ENCODE measurements at places on chromosomes 4 and X. TPM values are rescaled to one million over a fixed set of nuclear protein-coding genes. Genes with fewer than 3 reads are reported as not detected.

GRCh38 chrX:136497556-136498052 is at the start of gene HTATSF1:
HTATSF1 (plus strand) TSS chrX:136497592; CDS start chrX:136497685, 93 bp downstream.
- peak; percentile 58 for DNase-seq

The ARHGAP6 gene
- total RNA-seq = 13.8 TPM

- no peak for DNase-seq
These were observed 329.9 kb downstream of the TECRL start for GRCh38 chr4:64079316-64079715.

The C4orf36 gene
- total RNA-seq = 0.49 TPM

DNA sequence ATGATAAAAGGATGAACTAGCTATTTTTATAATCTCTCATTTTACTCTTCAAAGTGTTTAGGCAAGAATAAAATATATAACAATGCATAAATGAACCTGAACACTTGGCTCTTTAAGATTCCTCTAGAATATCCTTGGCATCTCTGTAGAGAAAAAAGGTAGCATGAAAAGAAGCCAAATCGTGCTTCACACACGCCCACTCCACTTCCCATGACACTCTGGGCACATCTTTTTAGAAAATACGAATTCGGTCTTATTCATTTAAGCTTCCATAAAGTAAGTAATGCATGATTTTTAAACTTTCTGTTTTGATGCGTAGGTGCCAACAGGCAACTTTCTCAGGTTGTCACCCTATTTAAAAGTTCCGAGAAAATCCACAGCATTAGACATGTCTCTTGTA is 73.6 kb upstream of the SORBS2 start:
- DNase-seq = no peak

DNA sequence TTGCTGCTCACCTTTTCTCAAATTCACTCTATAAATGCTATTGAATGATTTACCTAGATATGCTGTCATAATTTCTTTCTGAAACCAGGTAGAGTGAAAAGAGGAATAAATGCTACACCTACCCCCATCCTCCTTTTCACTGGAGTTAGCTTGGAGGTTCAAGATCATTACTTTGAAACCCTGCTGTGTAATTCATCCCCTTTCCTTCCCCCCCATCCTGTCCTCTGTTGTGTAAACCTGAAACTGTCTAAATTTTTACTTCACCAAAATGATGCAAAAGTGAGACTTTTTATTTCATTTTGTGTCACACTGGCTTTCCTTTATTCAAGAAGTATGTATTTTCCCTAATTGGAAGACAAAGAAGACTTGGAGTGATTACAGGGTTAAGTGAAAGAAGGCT is 5.4 kb downstream of the ZCCHC18 start:
- DNase-seq = no peak

DNA sequence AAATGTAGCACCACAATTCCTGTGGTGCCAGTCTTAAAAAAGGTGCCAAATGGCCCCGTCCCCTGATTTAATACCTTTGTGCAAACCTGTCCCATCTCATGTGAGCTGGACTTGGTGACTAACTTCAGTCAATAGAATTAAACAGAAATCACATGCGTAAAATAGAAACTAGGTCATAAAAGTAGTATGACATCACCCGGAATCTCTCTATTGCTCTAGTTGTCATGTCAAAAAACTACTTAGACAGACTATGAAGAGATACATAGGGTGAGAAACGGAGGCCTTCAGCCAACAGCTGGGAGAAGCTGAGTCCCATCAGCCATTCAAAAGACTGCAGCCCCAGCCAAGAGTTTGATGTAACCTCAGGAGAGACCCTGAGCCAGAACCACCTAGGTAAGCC is 293.5 kb upstream of the HS3ST1 start:
- no peak for DNase-seq

The COL4A5 gene
- total RNA-seq = 21.8 TPM

DNA sequence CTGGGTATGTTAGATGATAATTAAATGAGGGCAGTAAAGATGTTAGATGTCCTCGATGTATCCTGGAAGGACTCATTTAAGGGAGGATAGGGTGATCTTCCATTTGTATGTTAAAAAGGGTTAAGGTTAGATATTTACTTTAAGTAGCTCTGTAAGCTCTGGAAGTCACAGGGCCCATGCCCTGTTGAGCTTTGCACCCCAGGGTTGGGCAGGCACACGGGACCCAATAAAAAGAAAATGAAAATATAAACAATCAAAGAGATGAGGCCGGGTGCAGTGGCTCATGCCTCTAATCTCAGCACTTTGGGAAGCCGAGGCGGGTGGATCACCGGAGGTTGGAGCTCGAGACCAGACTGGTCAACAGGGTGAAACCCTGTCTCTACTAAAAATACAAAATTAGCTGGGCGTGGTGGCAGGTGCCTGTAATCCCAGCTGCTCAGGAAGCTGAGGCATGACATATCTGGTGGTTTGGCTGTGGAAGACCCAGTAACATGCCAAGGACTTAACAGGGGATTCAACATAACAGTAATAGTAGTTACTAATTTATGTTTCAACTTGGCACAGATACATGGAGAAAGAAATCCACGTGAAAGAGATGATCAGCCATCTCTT is 16.9 kb upstream of the PHEX start:
- no peak for DNase-seq

GRCh38 chr4:15003891-15004738 is 1.8 kb downstream of the CPEB2 start:
- peak; percentile 69 for DNase-seq

The COX7B2 gene
- not detected for total RNA-seq

DNA sequence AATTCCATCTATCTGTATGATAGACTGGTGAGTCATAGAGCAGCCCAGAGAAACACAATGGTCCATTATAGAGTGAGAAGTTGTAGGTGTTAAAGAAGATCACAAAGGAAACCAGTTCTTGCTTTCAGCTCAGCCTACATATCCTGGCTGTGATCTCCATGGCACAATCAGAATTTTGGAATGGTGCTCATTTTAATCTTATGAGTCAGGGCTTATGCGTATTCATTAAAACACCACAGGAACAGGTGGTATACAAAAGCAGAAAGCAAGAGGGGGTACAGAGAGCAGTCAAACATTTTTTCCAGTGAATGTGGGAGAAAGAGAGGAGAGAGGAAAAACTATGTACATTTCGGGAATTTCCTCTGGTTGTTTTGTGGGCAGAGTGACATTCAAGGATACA is 126.9 kb downstream of the MFAP3L start:
- no peak for DNase-seq

GRCh38 chrX:140860718-140861117 is 141.7 kb upstream of the SPANXB1 start:
- no peak for DNase-seq

DNA sequence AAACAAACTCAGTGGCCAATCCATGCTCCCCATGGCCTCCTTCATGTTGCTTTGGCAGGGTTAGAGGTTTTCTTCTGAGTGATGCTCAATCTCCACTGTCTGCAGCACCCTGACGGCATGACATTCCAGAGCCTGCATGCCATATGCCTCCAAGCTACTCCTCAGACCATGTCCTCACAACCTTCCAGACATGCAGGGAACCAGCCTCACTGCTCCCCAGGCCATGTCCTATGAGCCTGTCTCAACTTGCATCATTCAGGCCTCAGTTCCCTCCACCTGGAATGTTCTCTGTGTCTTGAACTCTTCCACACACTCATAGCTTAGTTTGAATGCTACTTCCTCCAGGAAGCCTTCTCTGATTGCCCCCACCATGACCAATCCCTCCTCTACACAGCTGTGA is 18.8 kb downstream of the PROM1 start:
- no peak for DNase-seq

The SLC25A5 gene
- 73.2 TPM for total RNA-seq

DNA sequence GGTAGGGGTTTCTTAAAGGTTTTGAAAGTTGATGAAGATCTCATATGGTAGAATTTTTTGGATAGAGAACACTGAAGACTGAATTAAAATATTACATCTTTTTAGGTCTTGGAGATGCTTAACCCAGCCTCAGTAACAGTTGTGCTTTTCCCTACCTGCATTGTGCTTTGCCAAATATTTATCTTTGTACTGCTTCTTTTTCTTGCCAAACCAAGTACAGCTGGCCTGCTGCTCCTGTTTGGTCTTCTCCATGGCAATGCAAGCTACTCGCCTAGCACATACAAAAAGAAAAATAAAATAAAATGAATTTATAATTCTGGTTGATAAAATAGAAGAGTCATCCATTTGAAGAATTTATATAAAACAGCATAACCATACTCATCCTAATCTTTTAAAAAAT is 95.4 kb downstream of the NYX start:
- no peak for DNase-seq

DNA sequence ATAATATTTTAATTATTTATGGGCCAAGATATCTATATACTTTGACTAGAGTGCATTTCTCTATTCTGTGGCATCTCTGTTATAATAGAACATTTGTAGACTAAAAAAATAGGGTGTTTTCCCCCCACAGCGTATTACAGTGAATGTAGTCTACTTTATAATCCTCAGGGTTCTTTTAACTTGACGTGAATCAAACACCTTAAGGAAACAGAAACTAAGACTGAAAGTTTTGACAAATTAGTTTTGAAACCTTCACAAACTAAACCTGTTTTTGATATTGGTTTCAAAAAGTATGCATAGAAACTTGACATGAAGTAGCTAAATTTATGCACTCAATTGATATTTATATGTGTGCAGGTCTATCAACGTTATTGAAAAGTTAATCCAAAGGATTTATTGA is 1963.1 kb upstream of the TENM3 start:
- no peak for DNase-seq

The SPON2 gene
- 35.6 TPM for total RNA-seq

DNA sequence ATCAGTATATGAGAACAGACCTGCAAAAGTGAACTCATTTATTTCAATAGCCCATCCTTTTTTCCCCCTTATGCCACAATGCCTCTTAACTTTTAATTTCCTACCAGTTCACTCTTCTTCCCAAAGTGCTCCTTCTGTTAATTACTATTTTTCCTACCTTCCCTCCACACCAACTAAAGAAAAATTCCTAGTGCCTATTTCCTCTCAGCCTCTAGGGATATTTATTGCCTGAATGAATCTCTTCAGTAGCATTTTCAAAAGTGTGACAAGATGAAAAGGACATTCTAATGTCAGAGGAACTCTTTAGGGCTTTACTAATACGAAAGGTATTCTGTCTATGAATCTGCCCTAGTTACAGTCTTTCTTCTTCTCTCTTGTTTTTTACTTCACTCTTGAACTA is 181.1 kb upstream of the SPRY1 start:
- DNase-seq = no peak

GRCh38 chr4:30116401-30116800 is 603.8 kb upstream of the PCDH7 start:
- DNase-seq = no peak

- no peak for DNase-seq
These were observed 25.9 kb downstream of the COL25A1 start for GRCh38 chr4:109276482-109277095.

- DNase-seq = no peak
These were observed 1310.2 kb downstream of the PCDH7 start for GRCh38 chr4:32030406-32030805.

- peak; percentile 52 for DNase-seq
These were observed 32.6 kb upstream of the SPON2 start for GRCh38 chr4:1204828-1205585.

GRCh38 chr4:1099684-1100335 is 13.6 kb downstream of the RNF212 start:
- no peak for DNase-seq

The CDKL2 gene
- total RNA-seq = 2.4 TPM

DNA sequence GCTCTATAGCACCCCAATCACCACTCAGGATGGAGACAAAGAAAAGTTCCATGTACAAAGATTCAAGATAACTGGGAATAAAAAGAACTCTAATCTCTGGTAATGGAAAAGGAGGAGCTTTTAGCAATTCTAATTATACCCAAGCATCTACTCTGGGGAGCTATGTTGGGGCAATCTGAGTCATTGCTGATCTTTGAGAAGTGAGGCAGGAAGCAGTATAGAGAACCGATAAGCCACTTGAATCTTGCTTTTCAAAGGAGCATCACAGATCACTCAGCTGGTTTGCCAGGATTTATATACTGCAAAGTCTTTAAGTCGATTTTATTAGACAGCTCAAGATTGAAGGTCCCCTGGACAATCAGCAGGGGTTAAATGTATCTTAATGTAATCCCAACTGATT is 220.0 kb downstream of the ENOX2 start:
- DNase-seq = no peak

- DNase-seq = no peak
These were observed 38.4 kb downstream of the NOP14 start for GRCh38 chr4:2924765-2925301.

DNA sequence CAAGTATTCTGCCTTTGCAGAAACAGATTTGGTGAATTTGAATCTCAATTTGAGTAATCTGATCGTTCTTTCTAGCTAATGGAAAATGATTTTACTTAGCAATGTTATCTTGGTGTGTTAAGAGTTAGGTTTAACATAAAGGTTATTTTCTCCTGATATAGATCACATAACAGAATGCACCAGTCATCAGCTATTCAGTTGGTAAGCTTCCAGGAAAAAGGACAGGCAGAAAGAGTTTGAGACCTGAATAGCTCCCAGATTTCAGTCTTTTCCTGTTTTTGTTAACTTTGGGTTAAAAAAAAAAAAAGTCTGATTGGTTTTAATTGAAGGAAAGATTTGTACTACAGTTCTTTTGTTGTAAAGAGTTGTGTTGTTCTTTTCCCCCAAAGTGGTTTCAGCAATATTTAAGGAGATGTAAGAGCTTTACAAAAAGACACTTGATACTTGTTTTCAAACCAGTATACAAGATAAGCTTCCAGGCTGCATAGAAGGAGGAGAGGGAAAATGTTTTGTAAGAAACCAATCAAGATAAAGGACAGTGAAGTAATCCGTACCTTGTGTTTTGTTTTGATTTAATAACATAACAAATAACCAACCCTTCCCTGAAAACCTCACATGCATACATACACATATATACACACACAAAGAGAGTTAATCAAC is 15.3 kb downstream of the PLP1 start:
- DNase-seq = no peak

DNA sequence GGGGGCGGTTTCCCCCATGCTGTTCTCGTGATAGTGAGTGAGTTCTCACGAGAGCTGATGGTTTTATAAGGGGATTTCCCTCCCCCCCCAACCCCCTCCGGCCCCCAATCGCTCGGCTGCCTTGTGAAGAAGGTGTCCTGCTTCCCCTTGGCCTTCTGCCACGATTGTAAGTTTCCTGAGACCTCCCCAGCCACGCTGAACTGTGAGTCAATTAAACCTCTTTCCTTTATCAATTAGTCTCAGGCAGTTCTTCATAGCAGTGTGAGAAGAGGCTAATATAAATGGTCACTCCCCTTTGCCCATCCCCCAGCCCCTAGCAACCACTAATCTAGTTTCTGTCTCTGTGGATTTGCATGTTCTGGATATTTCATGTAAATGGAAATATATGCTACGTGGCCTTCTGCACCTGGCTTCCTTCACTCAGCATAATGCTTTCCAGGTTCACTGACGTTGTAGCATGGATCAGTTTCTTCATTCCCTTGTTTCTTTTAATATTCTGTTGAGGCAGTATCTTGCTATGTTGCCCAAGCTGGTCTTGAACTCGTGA is 16.4 kb downstream of the GPR143 start:
- no peak for DNase-seq

- no peak for DNase-seq
These were observed 65.0 kb downstream of the SCD5 start for GRCh38 chr4:82733636-82734035.

The MTTP gene
- 0.49 TPM for total RNA-seq

GRCh38 chr4:89055157-89056080 is 1.6 kb downstream of the FAM13A start:
- no peak for DNase-seq

- DNase-seq = no peak
These were observed 528 bp upstream of the SLC25A4 start for GRCh38 chr4:185142564-185142911.

The STEEP1 gene
- 21.3 TPM for total RNA-seq
